Neural progenitor cell (in vitro differentiated cells): ENCODE measurements at places on chromosomes 4 and X.

GRCh38 chr4:188198982-188199792 is 59.9 kb downstream of the TRIML1 start:
- DNase-seq = no peak
- peaks cover 3% of the 10 kb centered on the region for H3K4me1 ChIP-seq
- no peak overlapping the region for H3K4me3 ChIP-seq
- no peak overlapping the region for H3K27ac ChIP-seq
- no peaks in the 10 kb centered on the region for H3K27me3 ChIP-seq

GRCh38 chrX:106415276-106415895 is 196.4 kb upstream of the RADX start:
- H3K27ac ChIP-seq = no peak overlapping the region
- H3K36me3 ChIP-seq = no peaks in the 10 kb centered on the region
- H3K4me3 ChIP-seq = no peak overlapping the region
- peak; percentile 43 for DNase-seq
- H3K4me1 ChIP-seq = no peaks in the 10 kb centered on the region
- no peaks in the 10 kb centered on the region for H3K27me3 ChIP-seq

GRCh38 chrX:154436374-154436982 is 476 bp upstream of the GDI1 start:
- no peaks in the 10 kb centered on the region for H3K4me1 ChIP-seq
- H3K27ac ChIP-seq = peak overlapping the region; percentile 98

DNA sequence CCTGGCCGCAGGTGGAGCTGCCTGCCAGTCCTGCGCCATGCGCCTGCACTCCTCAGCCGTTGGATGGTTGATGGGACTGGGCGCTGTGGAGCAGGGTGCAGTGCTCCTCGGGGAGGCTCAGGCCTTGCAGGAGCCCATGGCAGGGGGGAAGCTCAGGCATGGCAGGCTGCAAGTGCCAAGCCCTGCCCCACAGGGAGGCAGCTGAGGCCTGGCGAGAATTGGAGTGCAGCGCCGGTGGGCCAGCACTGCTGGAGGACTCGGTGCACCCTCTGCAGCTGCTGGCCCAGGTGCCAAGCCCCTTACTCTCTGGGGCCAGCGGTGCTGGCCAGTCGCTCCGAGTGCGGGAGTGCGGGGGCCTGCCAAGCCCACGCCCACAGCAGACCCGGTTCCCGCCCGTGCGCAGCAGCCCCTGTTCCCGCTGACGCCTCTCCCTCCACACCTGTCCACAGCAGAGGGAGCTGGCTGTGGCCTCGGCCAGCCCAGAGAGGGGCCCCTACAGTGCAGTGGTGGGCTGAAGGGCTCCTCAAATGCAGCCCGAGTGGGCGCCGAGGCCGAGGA is 275.9 kb upstream of the FRG1 start:
- H3K27me3 ChIP-seq = peaks cover 15% of the 10 kb centered on the region
- H3K4me1 ChIP-seq = peaks cover 6% of the 10 kb centered on the region
- H3K27ac ChIP-seq = no peak overlapping the region
- no peaks in the 10 kb centered on the region for H3K36me3 ChIP-seq

DNA sequence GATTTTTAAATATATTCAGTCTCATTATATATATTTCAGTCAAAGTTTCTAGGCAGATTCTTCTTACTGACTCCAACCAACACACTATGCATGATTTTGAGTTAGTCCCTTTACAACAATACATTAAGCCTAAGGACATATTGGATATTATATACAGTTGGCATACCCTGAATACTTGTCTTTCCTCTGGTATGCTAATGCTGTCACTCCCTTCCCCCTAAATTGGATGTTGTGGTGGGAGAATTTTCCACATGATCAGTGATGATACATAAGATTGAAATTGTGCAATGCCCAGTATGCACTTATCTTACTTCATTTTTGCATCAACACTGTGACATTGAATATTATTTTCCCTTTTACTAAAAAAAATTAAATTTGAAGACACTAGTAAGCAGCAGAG is 935.2 kb downstream of the PCDH7 start:
- H3K27me3 ChIP-seq = no peaks in the 10 kb centered on the region
- no peak overlapping the region for H3K27ac ChIP-seq
- H3K4me1 ChIP-seq = no peaks in the 10 kb centered on the region
- no peak overlapping the region for H3K4me3 ChIP-seq
- DNase-seq = no peak

DNA sequence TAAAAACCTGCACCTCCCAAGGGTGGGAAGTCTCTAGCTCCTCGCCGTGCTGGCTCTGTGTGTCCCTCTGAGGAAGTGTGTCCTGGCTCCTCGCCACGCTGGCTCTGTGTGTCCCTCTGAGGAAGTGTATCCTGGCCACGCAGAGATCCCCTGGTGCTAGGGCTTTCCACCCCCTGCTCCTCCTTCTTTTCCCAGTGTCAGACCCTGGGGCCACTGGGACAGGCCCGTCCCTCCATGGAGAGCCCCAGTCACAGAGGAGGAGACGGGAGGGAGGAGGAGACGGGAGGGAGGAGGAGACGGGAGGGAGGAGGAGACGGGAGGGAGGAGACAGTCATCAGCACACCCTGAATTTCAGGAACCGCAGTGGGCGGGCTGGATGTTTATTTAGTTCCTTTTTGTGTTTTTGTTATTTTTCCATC is 53.8 kb upstream of the HGFAC start:
- H3K27ac ChIP-seq = no peak overlapping the region
- H3K4me1 ChIP-seq = peaks cover 66% of the 10 kb centered on the region
- DNase-seq = no peak
- H3K4me3 ChIP-seq = no peak overlapping the region
- no peaks in the 10 kb centered on the region for H3K27me3 ChIP-seq

- H3K4me1 ChIP-seq = peaks cover 38% of the 10 kb centered on the region
- DNase-seq = no peak
- peak overlapping the region; percentile 100 for H3K27ac ChIP-seq
- H3K4me3 ChIP-seq = no peak overlapping the region
- H3K36me3 ChIP-seq = peaks cover 6% of the 10 kb centered on the region
Measured at GRCh38 chr4:86957215-86957614, 22.4 kb downstream of the AFF1 start.

DNA sequence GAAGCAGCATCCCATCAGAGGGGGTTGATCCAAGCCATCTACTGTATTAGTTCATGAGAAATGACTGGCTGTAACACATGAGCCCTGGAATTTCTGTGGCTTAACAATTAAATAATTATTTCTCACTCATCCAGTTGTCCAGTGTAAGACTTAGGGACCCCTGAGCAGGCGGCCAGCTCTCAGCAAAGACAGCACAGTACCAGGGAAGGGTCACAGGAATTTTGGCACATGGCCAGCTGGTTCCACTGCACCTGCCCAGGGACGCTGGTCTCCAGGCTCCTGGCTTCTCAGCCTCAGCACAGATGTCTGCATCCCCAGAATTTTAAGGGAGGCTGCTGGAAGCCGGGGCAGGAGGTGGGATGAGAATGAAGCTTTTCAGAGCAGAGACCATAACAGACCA is 93.7 kb upstream of the DHRSX start:
- H3K27ac ChIP-seq = no peak overlapping the region
- H3K27me3 ChIP-seq = no peaks in the 10 kb centered on the region
- DNase-seq = no peak
- no peak overlapping the region for H3K4me3 ChIP-seq
- H3K4me1 ChIP-seq = no peaks in the 10 kb centered on the region
- no peaks in the 10 kb centered on the region for H3K36me3 ChIP-seq

GRCh38 chr4:166012129-166013030 is 139.3 kb downstream of the TLL1 start:
- H3K27ac ChIP-seq = no peak overlapping the region
- no peaks in the 10 kb centered on the region for H3K36me3 ChIP-seq
- no peak for DNase-seq
- H3K27me3 ChIP-seq = no peaks in the 10 kb centered on the region

DNA sequence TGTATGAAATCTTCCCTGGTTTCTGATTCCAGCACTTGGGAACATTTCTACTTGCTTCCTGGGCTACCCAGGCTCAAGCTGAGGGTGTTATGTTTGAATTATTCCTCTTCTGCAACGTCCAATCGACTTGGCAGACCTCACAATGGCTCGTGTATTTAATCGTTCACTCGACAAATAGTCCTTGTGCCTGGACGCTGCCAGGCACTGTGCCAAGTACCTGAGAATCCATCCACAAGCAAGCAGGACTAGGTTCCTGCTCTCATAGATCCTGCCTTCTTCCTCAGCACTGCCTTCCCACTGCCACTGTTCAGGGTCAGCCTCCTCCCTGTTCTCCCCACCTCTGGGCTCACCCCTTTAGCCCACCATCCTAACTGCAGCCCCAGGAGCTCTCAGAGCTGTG is 113.3 kb downstream of the EFNB1 start:
- H3K4me1 ChIP-seq = no peaks in the 10 kb centered on the region
- no peak overlapping the region for H3K4me3 ChIP-seq
- no peaks in the 10 kb centered on the region for H3K27me3 ChIP-seq

GRCh38 chrX:71171110-71171801 is 26.6 kb downstream of the NLGN3 start:
- H3K4me1 ChIP-seq = peaks cover 5% of the 10 kb centered on the region
- H3K27me3 ChIP-seq = no peaks in the 10 kb centered on the region
- no peak overlapping the region for H3K4me3 ChIP-seq
- no peak for DNase-seq
- H3K27ac ChIP-seq = no peak overlapping the region

- H3K36me3 ChIP-seq = no peaks in the 10 kb centered on the region
- no peak for DNase-seq
- no peak overlapping the region for H3K4me3 ChIP-seq
Measured at GRCh38 chr4:126958482-126958881, 674.3 kb upstream of the INTU start.

DNA sequence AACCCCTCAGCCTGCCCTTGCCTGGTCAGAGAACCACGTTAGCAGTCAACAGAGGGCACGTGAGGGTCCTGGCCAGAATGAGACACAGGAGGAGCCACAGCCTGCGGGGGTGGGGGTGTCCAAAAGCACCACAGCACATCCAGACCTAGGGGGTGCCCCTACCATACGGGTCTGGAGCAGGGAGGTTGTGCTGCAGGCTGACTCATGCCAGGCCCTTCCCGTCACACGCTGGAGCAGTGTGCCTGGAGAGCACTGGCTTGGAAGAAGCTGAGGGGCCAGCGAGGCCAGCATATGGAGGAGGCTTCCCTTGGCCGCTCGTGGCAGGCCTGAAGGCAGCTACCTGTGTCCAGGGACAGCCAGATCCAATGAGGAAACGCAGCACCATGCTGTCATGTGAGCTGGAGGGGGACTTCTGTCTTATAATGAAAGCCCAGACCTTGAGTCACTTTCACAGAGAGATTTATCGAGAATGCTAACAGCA is 1.5 kb upstream of the IRAK1 start:
- no peak for DNase-seq
- H3K27ac ChIP-seq = no peak overlapping the region
- no peaks in the 10 kb centered on the region for H3K4me1 ChIP-seq
- no peaks in the 10 kb centered on the region for H3K27me3 ChIP-seq

DNA sequence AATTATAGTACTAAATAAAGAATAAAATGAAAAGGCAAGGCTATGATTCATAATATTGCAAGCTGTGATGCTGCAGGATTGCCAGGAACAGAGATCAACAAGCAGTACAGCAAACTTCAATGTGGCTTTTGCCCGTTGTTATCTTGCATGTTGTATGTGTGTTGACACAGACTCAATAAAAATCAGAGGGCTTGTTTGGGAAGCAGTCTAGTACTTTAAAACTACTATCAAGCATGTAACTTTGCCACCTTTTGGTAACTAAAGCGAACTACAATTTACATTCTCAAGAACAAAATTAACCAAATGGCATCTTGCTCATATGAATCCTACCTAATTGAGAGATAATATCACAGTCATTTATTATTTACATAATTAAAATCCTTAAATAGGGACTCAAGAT is 79.8 kb upstream of the GPM6A start:
- no peaks in the 10 kb centered on the region for H3K36me3 ChIP-seq
- no peak overlapping the region for H3K4me3 ChIP-seq
- peak; percentile 31 for DNase-seq
- no peak overlapping the region for H3K27ac ChIP-seq
- H3K4me1 ChIP-seq = no peaks in the 10 kb centered on the region

DNA sequence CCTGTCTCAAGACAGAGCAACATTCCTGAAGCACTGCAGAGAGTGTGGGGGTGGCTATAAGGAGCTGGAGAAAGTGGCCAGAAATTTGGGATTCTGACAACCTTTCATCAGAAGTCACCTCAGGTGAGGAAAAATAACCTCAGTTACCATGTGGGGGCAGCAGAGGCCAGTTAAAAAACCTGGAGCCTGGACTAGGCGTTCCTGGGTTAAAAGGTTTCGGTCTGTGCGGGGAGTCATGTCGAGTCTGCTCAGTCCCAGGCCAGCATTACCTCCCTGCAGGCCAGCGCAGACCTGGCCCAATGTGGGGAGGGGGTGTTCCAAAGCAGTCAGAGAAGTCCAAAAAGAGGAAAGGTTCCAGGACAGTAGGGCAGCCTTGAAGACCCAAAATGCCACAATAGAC is 10.9 kb upstream of the NALF2 start:
- H3K4me3 ChIP-seq = no peak overlapping the region
- DNase-seq = peak; percentile 69
- H3K4me1 ChIP-seq = no peaks in the 10 kb centered on the region
- no peaks in the 10 kb centered on the region for H3K27me3 ChIP-seq
- no peak overlapping the region for H3K27ac ChIP-seq
- no peaks in the 10 kb centered on the region for H3K36me3 ChIP-seq

GRCh38 chr4:8682725-8683124 is 90.2 kb downstream of the CPZ start:
- no peak for DNase-seq
- no peaks in the 10 kb centered on the region for H3K36me3 ChIP-seq
- H3K4me3 ChIP-seq = no peak overlapping the region

DNA sequence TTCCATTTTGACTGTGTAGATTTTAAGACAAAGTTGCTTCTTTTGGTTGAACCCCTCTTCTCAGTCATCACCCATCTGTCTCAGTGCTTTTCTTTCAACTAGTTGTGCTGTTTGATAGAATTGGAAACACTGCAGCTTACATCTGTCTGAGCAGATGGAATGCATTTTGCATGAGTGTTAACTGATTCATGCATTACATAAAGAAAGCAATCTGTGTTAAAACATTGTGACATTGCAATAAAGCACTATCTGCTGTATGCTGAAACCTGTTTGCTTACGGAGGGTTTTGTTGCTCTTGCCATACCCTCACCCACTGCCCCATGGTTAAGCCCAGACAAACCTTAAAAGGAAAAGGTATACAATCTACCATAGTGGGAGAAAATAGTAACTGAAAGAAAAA is 47.4 kb downstream of the NRK start:
- H3K4me1 ChIP-seq = no peaks in the 10 kb centered on the region
- no peak for DNase-seq
- no peaks in the 10 kb centered on the region for H3K36me3 ChIP-seq
- H3K27me3 ChIP-seq = no peaks in the 10 kb centered on the region

- no peaks in the 10 kb centered on the region for H3K36me3 ChIP-seq
- DNase-seq = peak; percentile 76
- H3K27ac ChIP-seq = no peak within 1 kb of the TSS
- H3K27me3 ChIP-seq = no peaks in the 10 kb centered on the region
- peak within 1 kb of the TSS; percentile 17 for H3K4me3 ChIP-seq
- peaks cover 6% of the 10 kb centered on the region for H3K4me1 ChIP-seq
Measured at GRCh38 chrX:153944140-153944799, at the start of gene RENBP. TSS of gene RENBP (minus strand) at chrX:153944643. CDS start at chrX:153944610, 33 bp downstream.
